Thoracic aorta (tissue), 2 donors: ENCODE measurements at places on chromosomes 11 and 22. TPM values are rescaled to one million over a fixed set of nuclear protein-coding genes. Genes with fewer than 3 reads are reported as not detected.
A peak's percentile ranks its signal among the peaks of the same experiment; 100 is the strongest.

Gene TMEM151A
- 0.27 TPM for total RNA-seq

Gene APOL4
- 1.4 TPM for total RNA-seq

Gene NTM
- not detected for total RNA-seq

GRCh38 chr11:129544691-129545090 is 169.0 kb downstream of the BARX2 start:
- H3K36me3 ChIP-seq = no peaks in the 10 kb centered on the region
- H3K4me3 ChIP-seq = no peak overlapping the region
- H3K27ac ChIP-seq = no peak overlapping the region

- no peak overlapping the region for H3K27ac ChIP-seq
- peak overlapping the region; percentile 72 for H3K4me3 ChIP-seq
- no peak for DNase-seq
- no peaks in the 10 kb centered on the region for H3K36me3 ChIP-seq
- peaks cover 54% of the 10 kb centered on the region for H3K4me1 ChIP-seq
- no peaks in the 10 kb centered on the region for H3K27me3 ChIP-seq
Measured at GRCh38 chr11:46917109-46917761, 1.1 kb downstream of the LRP4 start.

GRCh38 chr11:108115500-108116140 is 5.7 kb upstream of the ACAT1 start:
- H3K4me1 ChIP-seq = peaks cover 13% of the 10 kb centered on the region
- H3K27me3 ChIP-seq = no peaks in the 10 kb centered on the region
- peak; percentile 43 for DNase-seq
- H3K4me3 ChIP-seq = no peak overlapping the region
- H3K36me3 ChIP-seq = no peaks in the 10 kb centered on the region
- H3K27ac ChIP-seq = peak overlapping the region; percentile 75

- H3K4me3 ChIP-seq = no peak overlapping the region
- H3K27me3 ChIP-seq = no peaks in the 10 kb centered on the region
- H3K36me3 ChIP-seq = no peaks in the 10 kb centered on the region
- no peak for DNase-seq
Measured at GRCh38 chr22:48957987-48958321, 869.7 kb downstream of the BRD1 start.

DNA sequence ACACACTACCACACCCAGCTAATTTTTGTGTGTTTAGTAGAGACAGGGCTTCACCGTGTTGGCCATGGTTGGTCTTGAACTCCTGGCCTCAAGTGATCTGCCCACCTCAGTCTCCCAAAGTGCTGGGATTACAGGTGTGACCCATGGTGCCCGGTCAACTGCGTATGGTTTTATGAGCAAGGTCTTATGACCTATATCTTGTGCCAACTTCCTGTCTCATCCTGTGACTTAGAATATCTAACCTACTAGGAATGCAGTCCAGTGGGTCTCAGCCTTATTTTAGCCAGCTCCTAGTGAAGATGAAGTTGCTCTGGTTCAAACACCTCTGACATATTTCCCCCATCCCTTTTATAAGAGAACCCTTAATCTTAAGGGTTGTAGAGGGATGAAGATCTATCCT is 66.1 kb upstream of the OR5AN1 start:
- no peaks in the 10 kb centered on the region for H3K4me1 ChIP-seq
- no peak overlapping the region for H3K27ac ChIP-seq
- H3K27me3 ChIP-seq = no peaks in the 10 kb centered on the region
- H3K4me3 ChIP-seq = no peak overlapping the region
- no peak for DNase-seq
